Right lobe of liver (tissue), 6 donors: ENCODE measurements at places on chromosomes 5 and 9.

GRCh38 chr9:97904725-97905124 is 17.6 kb downstream of the TRMO start:
- DNase-seq = no peak

DNA sequence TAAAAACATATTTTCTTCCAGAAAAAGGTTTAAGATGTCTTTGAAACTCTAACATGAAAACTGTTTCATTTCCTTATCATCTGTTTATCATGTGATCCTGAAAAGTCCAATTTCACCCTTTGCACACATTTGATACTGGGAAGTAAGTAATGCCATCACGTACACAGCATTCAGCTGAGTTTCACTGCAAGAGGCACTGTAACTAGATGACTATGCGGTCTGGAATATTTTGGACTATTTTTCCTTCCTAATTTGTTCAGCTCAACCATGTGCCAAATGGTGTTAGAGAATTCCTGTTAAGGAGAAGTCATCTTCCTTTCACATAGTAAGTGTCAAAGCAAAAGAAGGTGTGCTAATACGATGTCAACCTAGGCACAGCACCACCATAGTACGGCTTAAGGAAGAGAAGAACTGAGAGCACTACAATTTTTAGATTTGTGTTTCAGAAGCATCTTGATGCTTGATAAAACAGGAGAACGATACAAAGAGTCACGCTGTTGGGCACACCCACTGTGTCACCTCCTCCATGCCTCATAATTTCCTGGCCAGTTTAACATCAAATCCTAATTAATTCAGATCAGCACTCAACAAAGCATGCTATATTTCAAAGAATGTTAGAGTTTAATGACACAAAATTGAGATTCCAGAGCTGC is 77.5 kb downstream of the GNAQ start:
- no peak for DNase-seq

GRCh38 chr5:31397926-31398557 is 133.9 kb downstream of the DROSHA start:
- DNase-seq = no peak

DNA sequence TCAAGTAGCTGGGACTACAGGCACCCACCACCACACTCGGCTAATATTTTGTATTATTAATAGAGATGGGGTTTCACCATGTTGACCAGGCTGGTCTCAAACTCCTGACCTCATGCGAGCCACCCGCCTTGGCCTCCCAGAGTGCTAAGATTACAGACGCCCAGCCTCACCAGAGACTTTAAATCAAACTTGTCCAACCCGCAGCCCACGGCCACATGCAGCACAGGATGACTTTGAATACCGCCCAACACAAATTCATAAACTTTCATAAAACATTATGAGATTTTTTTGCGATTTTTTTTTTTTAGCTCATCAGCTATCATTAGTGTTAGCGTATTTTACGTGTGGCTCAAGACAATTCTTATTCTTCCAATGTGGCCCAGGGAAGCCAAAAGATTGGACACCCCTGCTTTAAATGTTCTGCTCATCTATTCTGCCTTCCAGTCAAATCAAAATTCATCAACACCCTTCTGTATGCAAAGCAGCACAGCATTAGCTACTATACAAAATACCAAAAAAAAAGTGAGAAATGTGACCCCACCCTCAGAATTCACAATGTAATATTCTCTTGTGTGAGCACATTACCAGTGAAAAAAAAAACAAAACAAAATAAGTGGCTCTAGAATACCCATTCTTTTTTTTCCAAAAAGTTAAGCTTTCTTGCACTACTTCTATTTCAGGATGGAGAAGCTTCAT is 42.7 kb upstream of the CDC42SE2 start:
- no peak for DNase-seq

- no peak for DNase-seq
Measured at GRCh38 chr5:138096997-138097828, 13.4 kb downstream of the WNT8A start.

GRCh38 chr9:111743275-111743674 is 51.5 kb downstream of the SHOC1 start:
- DNase-seq = no peak

- DNase-seq = no peak
Measured at GRCh38 chr9:8030095-8030494, 230.5 kb upstream of the DMAC1 start.

- no peak for DNase-seq
Measured at GRCh38 chr5:76590027-76590426, 33.2 kb downstream of the F2RL2 start.

DNA sequence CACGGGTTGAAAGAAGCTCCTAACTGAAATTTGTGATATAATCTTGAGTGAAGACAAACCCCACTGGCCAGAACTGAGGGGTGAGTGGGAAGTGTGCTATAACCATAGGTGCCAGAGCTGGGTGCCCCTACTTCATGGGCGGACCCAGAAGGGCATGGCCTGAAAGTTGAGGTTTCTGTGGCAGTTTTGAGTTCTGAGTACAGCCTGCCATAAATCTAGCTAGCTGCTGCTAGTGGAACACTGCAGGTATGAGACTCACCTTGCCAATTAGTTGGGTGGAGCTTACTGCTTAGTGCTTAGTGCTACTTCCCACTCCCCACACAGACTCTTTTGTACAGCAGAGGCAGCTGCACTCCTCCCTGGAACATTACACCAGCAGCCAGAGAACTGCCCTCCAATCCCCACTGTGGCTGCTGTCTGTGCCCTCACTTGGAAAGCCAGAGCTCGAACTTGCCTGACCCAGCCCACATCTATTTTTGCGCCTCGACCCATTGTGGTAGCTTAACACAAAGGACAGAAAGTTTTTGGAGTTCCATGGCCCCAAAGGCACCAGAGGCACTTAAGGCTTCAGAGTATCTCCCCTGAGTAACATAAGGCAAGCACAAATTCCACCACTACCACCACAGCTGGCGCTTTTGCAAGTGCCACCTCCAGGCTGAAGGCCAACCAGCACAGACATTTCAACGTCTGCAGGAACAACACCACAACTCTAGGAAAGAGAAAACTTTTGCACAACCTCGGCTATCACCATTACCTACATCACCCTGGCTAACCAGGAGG is 27.1 kb upstream of the PTGER4 start:
- DNase-seq = no peak

DNA sequence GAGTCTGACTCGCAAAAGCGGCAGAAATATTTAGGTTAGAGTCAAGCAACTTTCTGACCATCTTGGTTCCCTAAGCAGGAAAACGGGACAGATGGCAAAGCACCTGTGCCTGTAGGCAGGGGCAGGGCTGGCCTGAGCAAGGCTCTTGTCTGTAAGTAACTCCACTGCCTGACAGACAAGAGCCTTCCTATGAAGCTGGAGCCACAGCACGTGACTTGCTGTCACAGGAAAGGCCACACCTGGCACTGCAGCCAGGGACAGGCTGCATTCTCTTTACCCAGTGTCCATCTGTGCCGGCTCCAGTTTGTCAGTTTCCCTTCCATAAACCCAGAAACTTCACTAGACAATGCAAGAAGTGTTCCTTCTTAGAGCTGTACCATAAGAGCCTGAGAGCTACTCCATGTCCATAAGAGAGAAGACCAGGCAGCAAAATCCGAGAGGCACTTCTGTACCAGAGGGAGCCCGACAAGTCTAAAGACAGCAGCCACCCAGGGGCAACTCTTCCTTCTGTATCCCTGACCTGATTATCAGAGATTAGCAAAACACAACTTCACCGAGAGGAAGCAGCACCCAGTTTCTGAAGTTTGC is 78.1 kb downstream of the GPR21 start:
- DNase-seq = no peak

- DNase-seq = no peak
Measured at GRCh38 chr9:133419005-133419404, 1.2 kb upstream of the REXO4 start.

GRCh38 chr5:115297031-115297430 is 577 bp upstream of the CCDC112 start:
- DNase-seq = no peak

- DNase-seq = no peak
Measured at GRCh38 chr5:146238973-146239372, 35.6 kb downstream of the RBM27 start.

- peak; percentile 48 for DNase-seq
Measured at GRCh38 chr9:70229026-70229425, 29.8 kb upstream of the SMC5 start.

DNA sequence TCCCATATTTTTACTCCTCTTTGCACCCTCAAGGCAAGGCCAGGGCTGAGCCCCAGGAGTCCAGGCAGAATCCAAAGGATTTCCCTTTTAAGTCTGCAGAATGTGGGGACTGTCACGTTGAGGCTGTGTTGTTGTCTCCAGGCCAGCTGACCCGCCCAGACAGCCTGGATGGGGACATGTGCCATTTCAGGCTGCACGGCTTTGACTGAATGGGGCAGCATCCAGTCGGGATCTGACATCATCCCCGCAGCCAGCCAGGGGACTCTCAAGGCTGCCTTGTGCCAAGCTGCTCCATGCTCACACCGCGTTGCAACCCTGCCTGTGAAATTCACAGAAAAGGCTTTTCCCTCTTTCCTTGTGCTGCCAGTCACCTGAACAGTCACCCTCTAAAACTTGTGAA is 2.2 kb upstream of the ZNF366 start:
- no peak for DNase-seq

DNA sequence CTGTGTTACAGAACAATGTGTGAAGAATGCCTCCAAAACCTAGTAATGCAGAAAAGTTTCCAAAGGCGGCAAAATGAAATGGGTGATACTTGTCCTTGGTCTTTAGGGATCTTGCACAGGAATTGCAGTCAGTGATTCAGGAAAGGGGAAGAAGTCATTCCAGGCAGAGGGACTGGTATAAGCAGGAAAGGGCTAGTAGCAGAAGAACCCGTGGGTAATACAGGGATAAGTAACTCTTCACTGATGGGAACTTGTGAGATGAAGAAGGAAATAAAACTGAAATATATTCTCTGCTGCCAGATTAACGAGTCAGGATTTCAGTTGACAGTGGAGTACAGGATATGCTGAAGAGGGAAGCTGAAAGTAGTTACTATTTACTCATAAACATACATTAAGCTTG is 1.2 kb downstream of the SRFBP1 start:
- no peak for DNase-seq

DNA sequence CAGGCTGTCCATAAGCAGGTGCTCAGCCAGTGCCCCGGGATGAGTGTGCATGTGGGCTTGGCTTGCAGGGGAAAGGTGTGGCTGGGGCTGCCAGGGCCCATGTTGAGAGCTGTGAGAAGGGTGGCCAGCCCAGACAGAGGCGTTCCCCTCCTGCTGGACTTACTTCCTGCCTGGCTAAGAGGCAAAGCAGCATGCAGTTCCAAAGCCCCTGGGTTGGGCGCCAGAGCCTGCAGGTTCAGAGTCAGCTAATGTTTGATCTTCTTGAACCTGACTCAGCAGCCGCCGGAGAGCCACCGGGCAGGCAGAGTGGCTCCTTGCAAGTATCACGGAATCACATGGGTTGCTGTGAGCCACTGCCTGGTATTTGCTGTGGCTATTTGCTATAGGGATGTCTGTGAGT is 168.4 kb upstream of the MAP1B start:
- no peak for DNase-seq

DNA sequence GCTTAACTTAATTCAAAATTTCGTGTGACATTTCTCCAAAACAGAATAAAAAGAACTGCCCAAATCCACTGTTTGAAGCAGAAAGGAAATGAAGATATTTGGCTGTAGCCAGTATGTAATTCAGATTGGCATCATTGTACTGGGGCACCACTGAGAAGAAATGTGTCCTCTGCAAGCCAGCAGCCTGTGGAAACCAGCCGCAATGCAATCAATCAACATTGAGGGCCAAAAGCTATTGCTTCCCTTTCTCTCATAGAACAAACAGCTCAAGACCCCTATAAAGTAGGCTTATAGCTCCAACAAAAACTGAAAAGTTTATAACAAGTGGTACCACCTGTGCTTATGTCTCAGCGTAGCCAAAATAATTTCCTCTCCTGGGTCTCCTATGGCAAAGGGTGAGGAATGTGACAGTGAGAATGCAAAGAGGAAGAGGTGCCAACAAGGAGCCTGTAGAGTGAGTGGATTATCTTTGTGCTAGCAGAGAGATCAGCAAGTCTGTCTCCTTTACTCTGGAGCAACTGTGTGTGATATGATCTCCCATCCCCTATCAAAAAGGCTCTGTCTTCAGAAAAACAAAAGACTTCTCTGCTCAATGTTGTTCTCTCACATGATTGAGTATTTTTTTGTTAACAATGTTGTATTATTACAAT is 1072.3 kb upstream of the DMAC1 start:
- DNase-seq = no peak

DNA sequence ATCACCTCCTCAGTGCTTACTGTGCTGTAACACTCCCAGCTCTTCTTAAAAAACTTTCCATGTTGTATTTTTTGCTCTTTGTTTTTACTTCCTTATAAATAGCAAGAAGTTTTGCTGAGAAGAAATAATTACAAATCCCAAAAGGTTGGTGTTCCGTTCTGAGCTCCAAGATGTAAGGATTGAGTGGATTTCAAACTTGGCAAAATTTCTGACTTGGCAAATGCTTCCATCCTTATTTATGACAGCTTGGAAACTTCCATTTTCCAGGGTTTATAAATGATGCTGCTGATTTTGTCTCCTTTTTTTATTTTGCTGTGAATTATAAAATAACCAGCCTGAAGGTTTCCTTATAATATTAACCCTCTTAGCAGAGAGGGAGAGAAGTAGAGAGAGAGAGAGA is 151.9 kb downstream of the NTRK2 start:
- no peak for DNase-seq

GRCh38 chr5:149628221-149628620 is 46.9 kb downstream of the ARHGEF37 start:
- no peak for DNase-seq

DNA sequence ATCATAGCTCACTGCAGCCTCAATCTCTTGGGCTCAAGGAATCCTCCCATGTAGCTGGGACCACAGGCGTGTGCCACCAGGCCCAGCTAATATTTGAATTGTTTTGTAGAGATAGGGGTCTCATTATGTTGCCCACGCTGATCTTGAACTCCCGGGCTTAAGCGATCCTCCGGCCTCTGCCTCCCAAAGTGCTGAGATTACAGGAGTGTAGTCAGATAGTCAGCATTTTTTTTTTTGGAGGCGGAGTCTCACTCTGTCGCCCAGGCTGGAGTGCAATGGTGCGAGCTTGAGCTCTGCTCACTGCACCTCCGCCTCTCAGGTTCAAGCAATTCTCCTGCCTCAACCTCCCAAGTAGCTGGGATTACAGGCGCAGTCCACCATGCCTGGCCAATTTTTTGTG is 1.6 kb upstream of the SAR1B start:
- DNase-seq = no peak

DNA sequence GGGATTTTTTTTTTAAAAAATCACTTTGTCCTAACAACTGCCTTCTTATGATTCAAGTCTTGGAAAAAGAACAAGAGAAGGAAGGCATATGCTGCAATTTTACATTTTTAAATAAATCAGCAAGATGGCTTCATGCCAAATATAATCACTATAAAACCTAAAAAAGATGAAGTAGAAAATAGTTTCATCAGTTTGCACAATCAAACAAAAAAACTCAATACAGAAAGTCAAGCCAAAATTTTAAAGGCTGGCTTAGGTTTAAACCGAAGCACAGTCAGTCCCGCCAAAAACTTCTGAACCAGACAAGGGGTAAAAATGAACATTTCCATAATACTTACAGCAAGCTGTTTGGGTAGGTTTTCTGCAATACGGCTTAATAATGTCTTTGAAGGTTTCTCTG is 57.3 kb downstream of the ZFR start:
- no peak for DNase-seq
